ENCODE measurements at places on chromosomes 6 and 20.
A peak's percentile ranks its signal among the peaks of the same experiment; 100 is the strongest.

- DNase-seq, result peak; percentile 41
Observed at GRCh38 chr20:57772349-57772964, 62.6 kb upstream of the PMEPA1 start.

GRCh38 chr6:142838821-142839685 is 105.9 kb downstream of the HIVEP2 start:
- DNase-seq, result no peak

DNA sequence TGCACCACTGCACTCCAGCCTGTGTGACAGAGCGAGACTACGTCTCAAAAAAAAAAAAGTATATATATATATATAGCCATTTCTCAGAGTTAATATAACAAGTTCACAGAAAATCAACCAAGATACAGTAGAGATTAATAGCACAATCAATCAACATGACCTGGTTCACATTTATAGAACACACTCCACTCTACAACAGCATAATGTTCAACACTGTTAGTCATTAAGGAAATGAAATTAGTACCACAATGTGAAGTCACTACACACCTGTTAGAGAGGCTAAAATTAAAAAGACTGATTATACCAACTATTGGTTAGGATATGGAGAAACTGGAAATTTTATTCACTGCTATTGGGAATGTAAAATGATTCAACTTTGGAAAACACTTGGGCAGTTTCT is 387.7 kb downstream of the QKI start:
- no peak for DNase-seq

GRCh38 chr6:43828711-43829110 is 58.7 kb downstream of the VEGFA start:
- DNase-seq, result peak; percentile 74

GRCh38 chr20:62064770-62065673 is 659 bp downstream of the TAF4 start:
- DNase-seq, result peak; percentile 70

- peak; percentile 94 for DNase-seq
Observed at GRCh38 chr6:149922642-149923326, at the start of gene RAET1G. Gene RAET1G, minus strand, starts transcription at chr6:149923121. Its CDS starts 111 bp downstream, at chr6:149923010.

DNA sequence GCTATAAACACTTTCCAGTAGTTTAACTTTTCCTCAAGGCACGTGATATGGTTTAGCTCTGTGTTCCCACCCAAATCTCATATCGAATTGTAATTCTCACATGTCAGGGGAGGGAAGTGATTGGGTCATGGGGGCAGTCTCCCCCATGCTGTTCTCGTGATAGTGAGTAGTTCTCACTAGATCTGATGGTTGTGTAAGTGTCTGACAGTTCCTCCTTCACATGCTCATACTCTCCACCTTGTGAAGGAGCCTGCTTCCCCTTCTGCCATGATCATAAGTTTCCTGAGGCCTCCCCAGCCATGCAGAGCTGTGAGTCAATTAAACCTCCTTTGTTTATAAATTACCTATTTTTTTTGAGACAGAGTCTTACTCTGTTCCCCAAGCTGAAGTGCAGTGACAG is 127.9 kb downstream of the DTNBP1 start:
- no peak for DNase-seq

DNA sequence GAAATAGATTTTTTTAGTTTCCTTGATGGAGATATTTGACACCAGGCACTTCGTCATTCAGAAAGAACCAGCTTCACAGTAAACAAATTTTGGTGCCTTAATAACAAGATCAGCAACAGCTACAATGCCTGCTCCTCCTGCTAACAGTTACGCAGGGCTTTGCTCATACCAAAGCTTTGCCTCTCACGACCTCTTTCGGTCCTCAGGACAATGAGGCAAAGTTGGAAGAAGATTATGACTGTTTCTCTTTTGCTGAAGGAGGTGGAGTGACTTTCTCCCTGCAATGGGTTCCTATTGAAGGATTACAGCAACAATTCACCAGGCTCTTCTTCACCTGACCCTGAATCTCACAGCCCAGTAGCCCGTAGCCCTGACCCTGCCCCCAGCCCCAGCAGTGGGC is 440.1 kb downstream of the PREX1 start:
- DNase-seq, result no peak

GRCh38 chr6:146892613-146893401 is 294.0 kb downstream of the ADGB start:
- no peak for DNase-seq

GRCh38 chr20:1935696-1936366 is 40.6 kb downstream of the SIRPA start:
- DNase-seq, result no peak

Data from iPS-NIHi11 (cell line).